ENCODE measurements at places on chromosomes 5 and 9.

DNA sequence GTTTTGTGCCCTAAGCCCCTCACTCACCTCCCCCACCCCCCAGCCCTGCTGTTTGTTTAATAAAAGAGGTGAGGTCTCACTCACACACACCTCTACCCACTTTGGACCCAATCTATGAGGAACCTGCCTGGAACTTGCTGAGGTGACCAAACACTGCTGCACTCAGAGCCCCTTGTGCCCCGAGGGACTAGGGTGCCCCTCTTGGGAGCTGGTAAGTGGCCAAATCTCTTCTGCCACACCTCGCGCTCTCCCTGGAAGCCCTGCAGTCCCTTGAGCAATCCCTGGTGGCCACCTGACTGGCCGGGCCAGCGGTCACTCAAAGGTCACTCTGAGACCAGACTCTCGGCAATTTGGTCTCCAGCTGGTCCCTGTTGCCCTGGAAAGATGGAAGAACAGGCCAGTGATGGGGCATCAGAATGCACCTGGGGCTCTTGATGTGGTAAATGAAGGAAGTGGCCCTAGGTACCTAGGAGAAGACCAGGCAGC lies 157.2 kb downstream of the MED10 start:
- no peak for DNase-seq

DNA sequence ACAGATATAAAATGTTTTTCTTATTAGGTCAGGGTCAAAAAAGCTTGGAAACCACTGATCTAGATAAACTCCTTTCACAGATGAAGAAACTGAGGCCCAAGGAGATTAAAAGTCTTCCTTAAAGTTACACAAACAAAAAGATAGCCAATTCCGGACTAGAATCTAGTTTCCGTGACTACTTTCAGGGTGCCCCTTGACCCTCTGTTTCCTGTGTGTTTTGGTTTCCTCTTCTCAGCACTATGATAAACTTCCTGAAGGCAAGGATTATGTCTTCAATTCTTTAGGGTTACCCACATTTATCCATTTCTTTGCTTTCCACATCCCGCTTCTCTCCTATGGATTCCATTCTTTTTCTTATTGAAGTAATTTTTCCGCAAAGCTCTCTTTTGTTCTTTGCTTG lies 83.1 kb downstream of the ADAMTS12 start:
- no peak for DNase-seq

DNA sequence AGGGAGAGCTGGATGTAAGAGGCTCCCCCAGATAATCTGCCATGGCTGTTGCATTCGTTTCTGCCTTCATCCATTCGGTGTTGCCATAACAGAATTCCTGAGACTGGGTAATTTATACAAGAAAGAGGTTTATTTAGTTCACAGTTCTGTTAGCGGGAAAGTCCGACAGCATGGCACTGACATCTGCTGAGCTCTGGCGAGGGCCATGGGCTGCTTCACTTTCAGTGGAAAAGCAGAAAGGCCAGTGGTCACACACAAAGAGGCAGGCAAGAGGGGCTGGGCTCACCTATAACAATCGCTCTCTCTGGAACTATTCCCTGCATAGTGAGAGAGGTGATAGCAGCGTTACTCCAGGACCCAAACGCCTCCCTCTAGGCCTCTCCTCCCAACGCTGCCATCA lies 305.9 kb downstream of the MLLT3 start:
- DNase-seq = no peak

GRCh38 chr5:133508845-133509741 lies 103.2 kb downstream of the FSTL4 start:
- no peak for DNase-seq

GRCh38 chr9:74132986-74133385 lies 364.1 kb upstream of the RORB start:
- no peak for DNase-seq

GRCh38 chr9:77469515-77470231 lies 178.4 kb downstream of the GNA14 start:
- no peak for DNase-seq

DNA sequence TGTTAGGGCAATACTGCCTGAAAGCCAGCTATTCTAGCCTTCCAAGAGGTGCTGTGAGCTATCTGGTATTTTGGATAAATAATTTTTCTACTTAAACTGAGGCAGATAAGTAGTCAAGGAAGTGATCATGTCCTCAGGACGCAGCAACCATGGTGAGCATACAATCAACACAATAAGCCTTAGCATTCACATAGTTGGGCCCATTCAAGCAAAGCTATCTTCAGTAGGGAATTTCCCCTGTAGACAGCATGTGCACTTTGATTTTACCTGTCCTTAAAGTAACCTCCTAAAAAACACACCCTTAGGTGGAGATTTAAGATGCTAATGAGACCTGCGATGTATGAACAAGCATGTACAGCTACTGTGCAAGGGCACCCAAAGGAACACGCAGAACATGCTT lies 76.2 kb upstream of the HCN1 start:
- DNase-seq = no peak

DNA sequence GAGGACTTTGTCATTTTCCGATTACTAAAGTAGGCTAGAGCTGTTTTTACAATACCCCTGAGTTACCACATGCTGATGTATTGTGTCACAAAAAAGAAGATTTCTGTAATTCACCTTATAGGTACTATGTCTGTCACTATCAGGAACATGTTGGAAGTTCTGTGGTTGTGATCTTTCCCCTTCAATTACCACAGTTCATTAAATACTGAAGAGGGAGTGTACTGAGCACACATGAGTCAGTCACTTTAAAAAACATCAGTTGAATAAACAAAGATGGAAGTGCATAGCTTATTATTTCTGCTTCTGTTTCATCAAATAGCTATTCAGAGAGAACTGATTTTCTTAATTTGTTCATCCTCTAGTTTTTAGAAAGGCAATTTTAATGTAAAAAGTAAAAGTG lies 31.7 kb downstream of the AP3S1 start:
- DNase-seq = no peak

DNA sequence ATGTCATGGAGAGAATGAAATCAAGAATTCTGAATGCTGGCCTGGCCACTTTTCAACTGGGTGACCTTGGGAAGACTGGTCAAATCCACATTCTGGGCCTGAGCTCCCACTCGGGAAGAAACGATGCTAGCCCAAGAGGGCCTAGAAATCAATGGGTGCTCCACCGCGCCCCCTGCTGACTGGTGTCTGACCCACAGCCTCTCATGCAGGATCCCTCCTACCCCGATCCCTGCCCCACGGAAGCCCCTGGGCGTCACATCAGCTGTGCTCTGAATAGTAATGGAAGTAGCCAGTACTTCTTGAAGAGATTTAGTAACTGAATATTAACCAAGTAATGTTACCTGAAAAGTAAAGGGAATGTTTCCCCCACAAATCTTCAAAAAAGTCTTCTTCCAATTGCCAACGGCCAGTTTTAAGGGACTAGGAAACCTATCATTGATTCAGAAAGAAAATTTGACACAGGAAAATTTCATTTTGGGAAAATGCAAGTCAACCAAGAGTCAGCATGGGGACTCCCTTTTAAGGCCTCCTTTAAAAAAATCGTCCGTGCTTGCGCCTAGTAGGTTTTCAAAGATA lies 43.9 kb downstream of the CRB2 start:
- no peak for DNase-seq

GRCh38 chr5:119694284-119694683 lies 64.9 kb downstream of the FAM170A start:
- DNase-seq = no peak

GRCh38 chr9:116276651-116277121 lies 123.1 kb downstream of the PAPPA start:
- no peak for DNase-seq

- DNase-seq = no peak
These were observed 54.7 kb upstream of the TTC39B start for GRCh38 chr9:15361737-15362136.

GRCh38 chr5:176941951-176942350 lies 42.8 kb upstream of the HK3 start:
- DNase-seq = no peak

DNA sequence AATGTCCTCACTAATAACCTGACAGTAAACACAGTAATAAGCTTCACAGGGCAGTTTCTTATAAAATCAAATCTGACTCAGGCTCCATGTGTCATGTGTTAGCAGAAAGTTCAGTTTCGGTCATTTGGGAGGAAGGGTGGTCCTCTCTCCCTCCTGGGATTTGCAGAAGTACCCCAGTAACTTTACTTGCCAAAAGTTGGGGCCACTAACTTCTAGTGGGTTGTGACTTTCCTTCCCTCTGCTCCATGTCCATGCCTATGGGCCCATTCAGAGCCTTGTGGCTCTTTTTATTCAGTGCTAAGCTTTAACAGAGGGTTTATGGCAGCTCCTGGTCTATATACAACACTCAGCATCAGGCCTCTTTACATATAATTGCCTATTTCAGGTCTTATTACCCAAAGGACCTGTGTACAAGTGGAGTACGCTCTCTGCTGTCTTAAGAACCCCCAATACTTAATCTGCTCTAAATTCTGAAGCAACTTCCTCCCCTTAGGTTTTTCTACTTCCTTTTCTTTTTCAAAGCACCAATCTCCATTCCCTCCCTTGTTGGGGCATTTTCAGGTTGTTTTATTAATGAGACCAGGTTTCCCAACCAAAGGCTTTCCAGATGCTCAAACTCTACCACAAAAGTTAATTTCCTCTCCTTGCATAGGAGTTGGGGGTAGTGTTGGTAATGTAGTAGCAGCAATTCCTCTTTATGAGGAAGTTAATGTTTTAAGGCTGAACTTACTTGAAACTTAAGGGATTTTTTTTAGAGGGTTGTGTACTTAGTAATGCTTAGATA lies 107.7 kb downstream of the CCDC192 start:
- no peak for DNase-seq

DNA sequence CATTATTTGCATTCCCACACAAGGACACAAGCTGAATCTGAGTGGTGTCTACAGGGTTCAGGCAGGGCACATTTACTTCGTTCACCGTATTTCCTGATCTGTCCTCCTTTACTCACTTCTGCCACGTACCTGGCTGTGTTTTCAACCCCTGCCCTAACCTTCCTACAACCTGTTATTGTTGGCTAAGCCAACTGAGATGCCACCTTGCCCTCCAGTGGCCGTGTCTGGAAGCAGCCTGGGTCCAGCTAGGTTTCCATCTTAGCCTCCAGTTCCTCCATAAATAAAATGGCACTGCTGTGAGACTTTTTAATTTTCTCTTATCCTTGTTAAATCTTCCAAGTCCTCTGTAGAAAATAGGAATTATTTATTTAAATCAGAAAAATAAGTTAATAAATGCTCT lies 64.8 kb downstream of the ATP10B start:
- no peak for DNase-seq

- no peak for DNase-seq
These were observed 106.4 kb upstream of the CCNG1 start for GRCh38 chr5:163330723-163331668.

DNA sequence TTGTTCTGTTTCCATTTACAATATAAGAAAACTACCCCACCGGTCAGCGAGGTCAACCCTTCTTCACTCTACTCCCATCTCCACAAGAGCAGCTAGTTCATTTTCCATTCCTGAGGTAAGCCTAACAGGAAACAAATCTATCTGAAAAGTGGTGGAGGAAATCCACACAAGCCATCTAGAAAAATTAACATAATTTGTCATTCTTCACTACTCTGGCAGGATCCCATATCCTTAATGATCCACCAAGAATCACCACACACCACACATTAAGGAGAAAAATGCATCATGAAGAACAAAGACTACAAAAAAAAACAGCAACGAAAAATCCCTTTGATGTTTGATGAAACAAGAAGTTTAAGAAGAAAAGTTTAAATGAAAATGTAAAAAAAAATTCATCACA lies 1771.0 kb downstream of the EFNA5 start:
- DNase-seq = no peak

- DNase-seq = no peak
These were observed 416.3 kb downstream of the SPATA31D1 start for GRCh38 chr9:82404881-82405280.

GRCh38 chr5:52909192-52909591 lies 80.0 kb upstream of the ITGA2 start:
- no peak for DNase-seq

DNA sequence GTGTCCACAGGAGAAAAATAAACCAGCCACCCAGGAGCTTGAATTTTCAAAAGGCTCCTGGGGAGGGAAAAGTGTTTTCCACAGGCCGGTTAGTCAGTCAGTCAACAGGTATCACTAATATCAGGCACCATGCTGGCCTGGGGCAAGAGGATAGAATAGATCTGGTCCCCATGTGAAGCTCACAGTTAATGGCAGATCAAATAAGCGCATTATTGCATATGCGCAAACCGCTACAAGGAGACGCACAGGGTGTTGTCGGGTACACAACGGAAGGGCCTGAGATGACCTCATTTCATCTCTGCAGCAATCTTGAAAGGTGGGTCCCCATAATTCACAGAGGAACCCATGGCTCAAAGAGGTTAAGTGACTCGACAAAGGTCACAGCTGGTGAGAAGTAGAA lies 260.7 kb downstream of the CRB2 start:
- DNase-seq = no peak

- no peak for DNase-seq
These were observed 1787.7 kb downstream of the EFNA5 start for GRCh38 chr5:105882956-105883481.

DNA sequence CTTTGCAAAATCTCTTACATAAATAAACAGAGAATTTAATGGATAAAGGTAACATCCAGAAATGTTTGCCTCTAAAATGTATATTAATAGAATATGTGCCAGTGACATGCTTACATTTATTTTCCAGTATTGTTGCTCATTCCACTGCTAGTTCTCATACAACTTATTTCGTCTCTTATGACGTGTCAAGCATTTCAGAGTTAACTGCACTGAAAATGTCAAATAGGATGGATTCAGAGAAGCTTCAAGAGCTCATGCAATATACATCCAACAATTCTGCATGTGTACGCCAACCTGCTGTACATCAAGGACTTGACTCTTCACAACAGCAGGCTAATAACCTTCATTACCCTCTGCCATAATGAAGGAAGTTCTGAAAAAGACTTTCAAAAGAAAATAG lies 386.2 kb upstream of the IZUMO3 start:
- DNase-seq = no peak

DNA sequence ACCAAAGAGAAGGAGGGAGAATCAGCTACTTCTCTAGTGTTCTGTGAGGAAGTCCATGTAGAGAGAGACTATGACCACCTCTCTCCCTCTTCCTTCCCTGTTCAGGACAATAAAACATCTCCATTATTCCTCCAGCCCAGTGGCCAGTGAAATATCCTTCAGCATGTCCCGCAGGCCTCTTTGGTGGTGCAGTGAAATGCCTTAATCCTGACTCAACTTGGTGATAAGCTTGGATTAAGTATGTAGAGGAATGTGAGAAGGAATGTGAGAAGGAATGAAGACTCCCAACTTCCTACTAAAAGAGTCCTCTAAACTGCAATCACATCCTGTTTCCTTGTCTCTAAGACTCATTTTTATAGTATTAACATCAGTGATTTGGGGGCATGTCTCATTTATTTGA lies 167.3 kb downstream of the TRPM3 start:
- DNase-seq = no peak
